ENCODE measurements at places on chromosomes 4 and X.

DNA sequence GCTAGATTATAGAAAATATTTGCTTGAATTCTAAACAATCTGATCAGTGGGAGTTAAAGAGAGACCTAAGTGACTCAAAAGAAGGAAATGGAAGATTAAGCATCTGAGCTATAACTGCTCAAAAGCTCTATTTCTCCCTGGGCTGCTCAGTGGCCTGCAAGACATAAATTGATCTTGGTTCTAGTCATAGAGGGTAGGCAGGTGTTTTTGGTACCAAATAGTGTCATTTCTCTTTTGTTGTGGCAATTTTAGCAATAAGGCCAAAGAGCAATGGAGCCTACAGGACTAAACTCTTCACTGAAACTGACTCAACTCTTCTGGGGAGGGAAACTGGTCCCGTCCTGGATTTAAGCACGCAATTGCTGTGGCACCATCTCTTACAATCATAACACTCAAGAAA is 33.9 kb upstream of the BMP2K start:
- DNase-seq = no peak

DNA sequence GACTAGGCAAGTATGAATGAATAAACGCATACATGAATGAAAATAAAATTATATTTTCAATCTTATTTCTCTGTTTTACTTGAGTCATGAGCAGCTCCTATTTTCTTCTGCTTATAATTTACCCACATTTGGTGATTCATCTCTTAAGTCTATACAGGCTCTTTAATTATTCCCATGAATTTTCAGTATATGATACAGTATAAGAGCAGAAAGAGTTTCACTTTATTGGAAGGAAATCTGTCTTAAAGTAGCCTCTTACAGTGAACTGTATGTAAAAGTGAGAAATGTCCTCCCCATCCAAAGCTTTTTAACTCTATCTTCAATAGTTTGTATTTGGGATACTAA is 50.8 kb downstream of the TMEM165 start:
- DNase-seq = no peak

GRCh38 chr4:41814565-41814964 is 66.0 kb upstream of the PHOX2B start:
- DNase-seq = no peak

GRCh38 chr4:106978046-106978774 is 57.9 kb downstream of the DKK2 start:
- DNase-seq = no peak

GRCh38 chr4:15755321-15756155 is 22.6 kb upstream of the CD38 start:
- DNase-seq = peak; percentile 10

DNA sequence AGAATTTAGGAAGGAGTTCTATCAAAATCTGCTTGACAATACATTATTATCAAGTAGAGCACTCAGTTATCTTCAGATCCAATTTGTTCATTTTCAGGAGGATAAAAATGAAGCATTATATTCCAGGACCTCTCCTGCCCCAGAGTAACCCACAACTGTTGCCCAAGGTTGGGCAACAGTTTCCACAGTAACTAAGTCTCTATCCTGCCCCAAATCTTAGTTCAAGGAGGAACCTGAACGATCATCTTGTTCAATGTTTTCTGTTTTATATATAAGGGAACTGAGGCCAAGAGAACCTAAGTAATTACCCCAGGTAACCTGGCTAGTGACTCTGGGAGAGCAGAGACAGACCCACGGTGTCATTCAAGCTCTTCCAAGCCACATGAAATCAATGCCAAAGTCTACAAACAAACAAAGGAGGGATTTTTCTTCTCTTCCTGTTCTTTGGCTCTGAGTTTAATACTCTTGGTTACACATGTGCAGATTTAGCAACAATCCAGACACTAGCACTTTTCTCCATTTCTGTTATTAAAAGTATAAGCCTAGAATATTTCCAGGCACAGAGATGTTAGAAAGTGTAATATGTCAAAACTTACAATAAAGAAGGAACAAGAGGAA is 105.6 kb downstream of the C4orf51 start:
- no peak for DNase-seq

DNA sequence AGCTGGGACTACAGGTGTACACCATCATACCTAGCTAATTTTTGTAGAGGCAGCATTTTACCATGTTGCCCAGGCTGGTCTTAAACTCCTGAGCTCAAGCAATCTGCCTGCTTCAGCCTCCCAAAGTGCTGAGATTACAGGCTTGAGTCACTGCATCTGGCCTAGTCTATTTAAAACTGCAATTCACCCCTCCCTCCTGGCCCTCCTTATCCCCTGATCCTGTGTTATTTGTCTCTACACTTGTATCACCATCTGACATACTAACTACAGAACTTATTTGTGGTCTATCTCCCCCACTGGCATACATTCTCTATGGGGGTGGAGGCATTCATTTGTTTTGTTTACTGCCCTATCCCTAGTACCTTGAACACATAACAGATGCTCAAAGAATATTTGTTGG is 23.7 kb downstream of the CC2D2A start:
- DNase-seq = no peak

DNA sequence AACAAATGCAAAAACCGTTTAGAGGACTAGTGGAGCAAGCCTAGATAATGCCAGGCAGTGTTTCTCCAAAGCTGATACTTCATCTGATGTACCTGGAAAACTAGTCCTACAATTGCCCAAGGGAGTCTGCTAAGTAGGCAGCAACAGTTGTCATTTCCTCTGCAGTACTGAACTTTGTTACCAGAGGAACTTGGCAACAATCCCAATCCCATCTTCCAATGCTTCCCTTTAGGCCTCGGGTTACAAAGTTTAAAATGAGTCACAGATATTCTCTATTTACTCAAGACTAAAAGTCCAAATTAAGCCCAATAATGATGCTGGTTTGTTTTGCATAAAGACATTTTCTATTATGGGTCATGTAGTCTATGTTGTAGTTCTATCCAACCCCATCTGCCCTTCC is 120.0 kb upstream of the GLRA2 start:
- no peak for DNase-seq
